ENCODE measurements at places on chromosomes 7 and 10.

DNA sequence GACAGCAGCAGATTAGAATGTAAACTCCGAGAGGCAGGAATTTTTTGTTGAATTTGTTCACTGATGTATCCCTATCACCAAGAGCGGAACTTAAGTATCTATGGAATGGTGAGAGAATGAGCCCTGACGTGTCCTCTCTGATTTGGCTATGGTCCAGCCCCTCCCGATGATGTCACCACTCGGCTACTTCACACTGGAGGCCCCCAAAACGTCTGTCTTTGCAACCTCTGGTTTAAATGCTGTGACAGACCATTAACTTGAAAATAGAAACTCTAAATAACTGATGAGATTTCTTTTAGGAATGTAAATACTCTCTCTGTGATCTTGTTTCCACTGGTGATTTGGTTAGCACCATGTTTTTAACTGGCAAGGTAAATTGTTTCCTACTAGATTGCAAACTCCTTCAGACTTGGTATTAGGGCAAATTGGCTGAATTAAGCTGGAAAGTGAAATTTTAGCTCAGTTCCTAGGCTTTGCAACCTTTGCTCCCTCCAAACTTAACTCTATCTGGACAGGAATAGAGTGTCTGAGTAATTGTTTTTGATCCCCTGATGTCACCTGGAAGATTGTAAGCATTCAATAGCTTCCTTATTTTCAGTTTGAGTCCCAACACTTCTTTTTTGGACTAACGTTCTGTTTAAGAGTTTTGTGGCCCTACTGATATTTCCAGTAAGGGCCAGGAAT is 19.1 kb downstream of the SLC16A12 start:
- no peak for DNase-seq

GRCh38 chr10:106380706-106381105 is 783.8 kb downstream of the SORCS1 start:
- DNase-seq, result no peak

DNA sequence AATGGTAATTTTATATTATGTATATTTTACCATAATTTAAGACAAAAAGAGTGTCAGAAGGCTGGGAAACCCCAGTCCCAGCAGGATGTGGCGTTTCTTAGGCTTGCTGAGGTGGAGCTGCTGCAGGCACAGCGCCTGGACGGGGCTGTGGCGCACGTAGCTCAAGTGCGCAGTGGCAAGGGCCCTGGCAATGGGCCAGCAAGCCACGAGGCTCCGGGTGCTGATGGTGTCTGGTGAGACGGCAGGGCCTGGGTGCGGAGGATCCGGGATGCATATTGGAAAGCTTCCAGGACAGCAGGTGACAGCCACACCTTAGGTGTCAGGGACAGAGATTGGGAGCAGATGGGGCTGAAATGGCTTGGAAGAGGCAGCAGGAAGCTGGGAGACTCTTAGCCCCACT is 37.2 kb downstream of the CLEC2L start:
- DNase-seq, result peak; percentile 97

DNA sequence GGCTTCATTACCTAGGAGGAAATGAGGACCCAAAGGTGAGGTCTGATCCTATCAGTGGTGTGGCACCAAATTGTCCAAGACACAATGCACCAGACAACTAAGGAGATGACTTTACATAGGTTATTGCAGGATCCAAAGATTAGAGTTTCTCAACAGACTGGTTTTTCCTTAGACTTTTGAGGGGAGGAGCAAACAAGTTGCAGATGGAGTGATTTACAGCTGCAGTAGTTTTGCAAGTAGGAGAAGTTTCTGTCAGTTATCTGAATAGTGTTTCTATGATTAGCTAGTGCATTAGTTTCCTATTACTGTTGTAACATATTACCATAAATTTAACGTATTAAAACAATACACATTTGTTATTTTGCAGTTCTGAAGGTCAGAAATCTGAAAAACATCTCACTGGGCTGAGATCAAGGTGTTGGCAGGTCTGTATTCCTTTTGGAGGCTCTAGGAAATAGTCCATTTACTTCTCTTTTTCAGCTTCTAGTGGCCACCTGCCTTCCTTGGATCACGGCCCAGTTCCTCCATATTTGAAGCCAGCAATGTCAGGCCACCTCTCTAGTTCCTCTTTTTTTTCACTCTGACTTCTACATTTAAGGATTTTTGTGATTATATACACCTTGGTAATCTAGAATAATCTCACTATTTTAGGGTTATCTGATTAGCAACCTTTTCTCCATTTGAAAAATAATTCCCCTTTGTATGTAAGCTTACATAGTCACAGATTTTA is 994.9 kb downstream of the REEP3 start:
- no peak for DNase-seq

DNA sequence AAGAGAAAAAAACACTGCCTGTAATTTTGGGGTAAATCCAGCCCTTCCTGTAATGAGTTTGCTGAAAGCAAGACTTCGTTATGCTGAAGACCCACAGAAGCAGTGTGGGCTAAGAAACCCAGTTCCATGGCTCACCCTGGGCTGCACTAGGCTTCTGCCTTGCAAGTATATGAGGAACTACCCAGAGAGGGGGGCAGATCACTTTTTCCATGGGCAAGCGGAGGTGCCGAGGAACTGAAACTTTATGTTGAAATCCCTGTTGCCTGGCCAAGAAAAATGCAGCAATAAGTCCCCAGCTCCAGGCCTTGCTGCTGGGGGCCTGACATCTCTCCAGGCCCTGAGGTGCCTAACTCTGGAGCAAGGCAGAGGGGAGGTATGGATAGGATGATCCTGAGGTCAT is 8.5 kb downstream of the RASSF4 start:
- DNase-seq, result no peak

DNA sequence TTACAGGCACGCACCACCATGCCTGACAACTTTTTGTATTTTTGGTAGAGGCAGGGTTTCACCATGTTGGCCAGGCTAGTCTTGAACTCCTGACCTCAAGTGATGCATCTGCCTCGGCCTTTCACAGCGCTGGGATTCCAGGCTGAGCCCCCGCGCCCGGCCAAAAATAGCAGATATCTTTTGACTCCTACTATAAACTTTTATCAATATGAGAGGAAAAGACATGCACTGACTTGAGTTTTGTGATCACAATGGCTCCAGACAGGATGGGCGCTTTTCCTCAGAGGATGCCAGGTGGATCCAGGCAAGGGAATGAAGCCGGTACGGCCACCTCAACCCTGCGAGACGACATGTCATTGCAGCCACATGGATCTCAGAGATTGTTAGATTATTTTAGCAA is 123.9 kb downstream of the DNAJB6 start:
- no peak for DNase-seq

DNA sequence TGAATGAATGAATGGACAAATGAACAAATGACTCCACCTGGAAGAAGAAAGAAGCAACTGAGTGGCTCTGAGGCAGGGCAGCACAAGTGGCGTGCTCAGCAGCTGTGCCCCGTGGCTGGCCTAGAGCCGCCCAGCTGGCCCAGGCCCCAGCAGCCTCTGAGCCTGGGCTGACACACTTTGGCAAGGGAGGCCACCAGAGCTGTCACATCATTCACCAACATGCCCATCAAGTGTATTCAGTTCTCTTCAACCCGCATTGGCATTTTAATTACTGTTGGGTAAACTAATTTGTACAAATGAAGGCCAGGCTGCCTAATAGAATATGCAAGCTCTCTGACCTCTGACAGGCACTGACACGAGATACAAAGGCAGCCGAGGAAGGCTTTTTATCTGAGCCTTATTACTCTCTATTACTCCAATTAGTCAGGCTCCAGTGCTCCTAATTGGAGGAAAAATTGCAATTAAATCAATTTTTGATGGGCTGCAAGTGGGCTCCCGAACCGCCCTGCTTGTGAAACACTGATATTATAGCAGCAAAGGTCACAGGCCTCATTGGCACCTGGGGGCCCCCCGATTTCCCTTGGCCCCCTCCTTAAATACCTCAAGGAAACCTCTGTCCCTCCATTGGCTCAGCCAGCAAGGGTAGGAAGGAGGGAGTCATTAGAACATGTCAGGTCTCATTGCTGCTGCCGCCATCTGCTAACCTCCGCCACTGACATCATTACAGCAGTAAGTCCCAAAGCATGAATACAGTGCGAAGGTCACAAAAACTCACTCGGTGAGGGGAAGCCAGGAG is 41.9 kb downstream of the DPCD start:
- no peak for DNase-seq

- DNase-seq, result no peak
These were observed 61.1 kb upstream of the C10orf90 start for GRCh38 chr10:126731610-126731990.

DNA sequence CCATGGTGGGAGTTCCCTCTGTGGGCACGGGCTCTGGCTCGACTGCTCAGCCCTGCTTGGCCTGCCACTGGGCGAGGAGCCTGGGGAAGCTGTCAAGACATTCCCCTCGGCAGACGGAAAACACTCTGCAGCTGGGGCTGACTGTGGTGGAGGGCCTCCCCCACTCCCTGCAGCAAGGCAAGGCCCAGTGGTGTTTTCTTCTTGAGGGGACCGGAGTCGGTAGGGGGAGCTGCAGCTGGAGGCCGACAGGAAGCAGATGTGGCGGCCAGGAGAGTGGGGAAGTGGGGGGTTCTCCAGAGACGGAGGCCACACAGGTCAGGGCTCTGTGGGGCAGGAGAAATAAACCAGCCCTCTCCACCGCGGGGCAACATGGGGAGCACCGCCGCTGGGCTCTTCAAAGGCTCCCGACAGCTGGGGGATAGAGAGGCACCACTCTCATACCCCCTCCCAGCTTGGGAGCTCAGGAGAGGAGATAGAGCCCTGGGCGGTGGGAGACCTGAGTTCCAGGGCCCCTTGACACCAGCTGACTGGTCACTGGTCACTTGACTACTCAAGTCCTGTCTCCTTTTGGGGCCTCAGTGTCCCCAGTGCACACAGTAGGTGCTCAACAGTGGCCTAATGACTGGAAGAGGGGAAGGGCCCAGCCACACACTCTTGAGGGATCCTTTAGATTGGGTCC is 43.4 kb downstream of the PPIF start:
- DNase-seq, result no peak

DNA sequence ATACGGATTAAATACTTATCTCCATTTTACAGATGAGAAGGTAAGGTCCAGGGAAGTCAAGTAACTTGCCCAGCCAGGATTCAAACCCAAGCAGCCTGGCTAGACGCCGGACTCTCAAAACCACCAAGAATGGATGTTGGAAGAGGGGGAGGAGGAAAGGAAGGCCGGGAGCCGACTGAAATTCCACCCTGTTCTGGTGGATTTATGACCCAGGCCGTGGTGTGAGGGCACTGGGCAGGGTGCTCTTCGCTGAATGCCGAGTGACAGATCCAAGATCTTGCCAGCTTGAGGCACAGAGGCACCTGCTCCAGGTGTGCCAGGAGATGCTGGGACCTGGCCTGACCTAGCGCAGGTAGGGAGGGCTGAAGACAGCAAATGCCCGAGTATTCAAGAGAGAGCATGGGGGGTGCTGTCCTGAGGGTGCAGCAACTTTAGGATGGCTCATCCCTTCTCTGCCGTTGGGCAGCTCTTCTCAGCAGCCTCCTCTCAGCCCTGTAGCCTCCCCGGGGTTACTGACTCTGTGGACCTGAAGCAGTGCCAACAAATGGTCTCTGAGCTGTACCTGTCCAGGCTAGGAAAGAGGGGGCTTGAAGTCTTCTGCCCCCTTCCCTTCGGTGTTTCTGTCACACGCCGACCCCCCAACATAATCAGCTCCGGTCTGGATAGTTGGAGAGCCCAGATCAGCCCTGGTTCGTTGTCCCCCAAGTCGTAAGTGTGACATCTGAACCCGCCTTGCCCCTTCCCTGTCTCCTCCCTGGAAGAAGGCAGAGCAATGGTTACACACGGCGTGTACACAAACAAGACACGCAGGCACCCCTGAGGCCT is 713 bp downstream of the LOXL4 start:
- no peak for DNase-seq

GRCh38 chr10:124152139-124153022 is 59.0 kb upstream of the CHST15 start:
- no peak for DNase-seq

DNA sequence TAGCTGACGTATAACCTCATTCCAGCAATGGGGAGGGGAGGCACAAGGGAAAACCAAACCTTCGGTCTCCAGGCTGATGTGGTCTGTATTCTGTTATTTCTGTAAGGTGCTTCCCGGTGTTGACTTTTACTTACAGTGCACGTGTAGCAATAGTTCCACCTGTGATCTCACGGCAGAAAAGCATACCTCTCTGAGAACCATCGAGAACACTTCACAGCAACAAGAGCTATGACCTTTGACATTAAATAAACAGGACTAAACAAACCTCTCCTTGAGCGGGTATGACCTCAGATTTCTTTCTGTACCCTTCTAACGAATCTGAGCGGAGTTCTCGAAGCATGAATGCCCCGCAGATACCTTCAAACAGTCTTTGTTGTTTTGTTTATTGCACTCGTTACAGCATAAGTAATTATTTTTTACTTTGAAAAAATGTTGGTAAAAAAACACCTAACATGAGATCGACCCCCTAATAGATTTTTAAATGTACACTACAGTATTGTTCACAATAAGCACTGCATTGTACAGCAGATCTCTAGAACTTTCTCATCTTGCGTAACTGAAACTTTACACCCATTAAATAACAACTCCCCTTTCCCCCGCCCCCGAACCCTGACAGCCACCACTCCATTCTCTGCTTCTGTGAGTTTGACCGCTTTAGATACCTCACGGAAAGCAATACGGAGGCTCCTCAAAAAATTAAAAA is 282.3 kb downstream of the GATA3 start:
- no peak for DNase-seq

GRCh38 chr10:3467052-3467951 is 294.7 kb upstream of the PITRM1 start:
- DNase-seq, result no peak

DNA sequence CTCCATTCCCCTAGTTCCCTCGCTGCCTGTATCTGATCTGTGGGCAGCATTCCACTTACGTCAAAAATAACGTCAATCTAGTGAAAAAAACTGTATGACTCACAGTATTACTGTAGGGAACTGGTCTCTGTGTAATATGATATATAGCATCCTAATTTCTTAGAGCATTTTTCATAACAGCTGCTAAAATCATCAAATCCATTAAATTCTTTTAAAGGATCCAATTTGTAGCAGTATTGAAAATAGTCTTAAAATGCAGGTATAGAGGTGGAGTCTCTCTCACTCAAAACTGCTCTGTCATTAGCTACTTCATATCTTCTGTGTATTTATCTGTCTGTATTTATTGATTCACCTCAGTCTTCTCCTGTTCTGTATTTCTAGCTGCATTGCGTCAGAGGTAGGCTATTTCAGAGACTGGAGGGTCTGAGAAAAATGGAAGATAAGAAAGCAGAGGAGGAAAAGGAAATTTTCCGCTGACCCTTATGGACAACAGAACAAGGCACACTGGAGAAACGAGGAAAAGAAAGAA is 59.9 kb downstream of the PON1 start:
- no peak for DNase-seq

- DNase-seq, result no peak
These were observed at the start of gene SUN1 for GRCh38 chr7:832167-832967. Gene SUN1 (plus strand): TSS chr7:832476. CDS start chr7:832525, 49 bp downstream.
